Activated CD4-positive, alpha-beta T cell treated with anti-CD3 and anti-CD28 coated beads, Interleukin-2, amount 50 U/mL, for 1 hour (primary cell): ENCODE measurements at places on chromosomes 11 and 22.

GRCh38 chr11:102085864-102086551, 24.2 kb upstream of the YAP1 start:
- no peak for DNase-seq

- no peak for DNase-seq
Observed at GRCh38 chr22:38872831-38873248, 824 bp upstream of the CBX6 start.

DNA sequence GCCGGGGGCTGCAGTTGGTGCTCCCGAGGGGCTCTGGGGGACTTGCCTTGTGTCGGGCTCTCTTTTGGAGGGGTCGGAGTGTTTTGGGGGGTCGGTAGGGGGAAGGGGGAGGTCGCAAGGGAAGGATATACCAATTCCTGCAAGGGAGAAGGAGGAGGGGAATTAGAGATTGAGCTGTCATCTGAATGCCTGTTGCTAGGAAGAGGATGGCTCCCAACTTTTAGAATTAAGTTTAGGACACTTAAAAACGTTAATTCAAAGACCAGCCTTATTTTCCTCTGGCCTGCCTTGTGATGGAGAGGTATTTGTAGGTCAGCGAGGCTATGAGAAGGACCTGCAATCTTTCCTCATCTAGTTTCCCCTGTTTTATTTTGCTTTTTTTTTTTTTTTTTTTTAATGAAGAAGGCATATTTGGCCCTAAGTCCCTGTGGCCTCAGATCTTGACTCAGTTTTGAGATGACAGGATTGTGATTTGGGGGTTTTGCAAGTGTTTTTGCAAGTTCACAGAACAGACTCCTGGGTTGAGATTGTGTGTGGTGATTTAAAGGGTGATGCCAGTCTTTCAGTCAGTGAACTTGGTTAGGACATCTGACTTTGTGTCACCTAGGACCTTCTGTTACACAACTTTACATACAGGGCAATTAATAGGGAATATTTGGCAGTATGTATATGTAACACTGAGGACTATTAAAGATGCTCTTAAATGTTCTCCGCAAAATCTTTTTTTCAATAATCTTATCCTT, 672 bp downstream of the TMEM135 start:
- no peak for DNase-seq

GRCh38 chr11:85767246-85767945, 43.5 kb downstream of the SYTL2 start:
- DNase-seq, result no peak

DNA sequence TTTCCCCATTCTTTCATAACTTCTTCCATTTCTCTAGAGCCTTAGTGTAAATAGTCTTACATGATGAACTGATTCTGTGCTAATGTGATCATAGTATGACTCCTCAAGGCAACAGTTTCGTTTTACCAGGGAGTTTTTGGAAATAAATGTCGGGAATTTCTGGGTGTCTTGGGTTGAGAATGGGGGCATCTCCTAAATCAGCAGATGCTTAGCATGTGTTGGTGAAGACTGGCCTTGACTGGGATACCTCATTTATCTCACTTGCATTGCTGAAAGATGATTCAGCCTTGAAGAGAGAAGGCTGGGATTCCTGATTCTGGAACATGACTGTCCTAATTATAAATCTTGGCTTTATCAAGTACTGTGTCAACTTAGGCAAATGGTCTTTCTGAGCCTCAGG, 115.7 kb upstream of the C11orf87 start:
- DNase-seq, result no peak

GRCh38 chr11:111939836-111940604, 2.9 kb downstream of the DIXDC1 start:
- DNase-seq, result no peak

- no peak for DNase-seq
Observed at GRCh38 chr11:33737362-33737821, 1.2 kb upstream of the CD59 start.

GRCh38 chr11:134100171-134100570, 31.3 kb downstream of the JAM3 start:
- DNase-seq, result no peak

GRCh38 chr11:8067929-8068575, 13.0 kb upstream of the TUB start:
- DNase-seq, result no peak

GRCh38 chr11:69539416-69540117, 58.1 kb downstream of the LINC01488 start:
- DNase-seq, result no peak

DNA sequence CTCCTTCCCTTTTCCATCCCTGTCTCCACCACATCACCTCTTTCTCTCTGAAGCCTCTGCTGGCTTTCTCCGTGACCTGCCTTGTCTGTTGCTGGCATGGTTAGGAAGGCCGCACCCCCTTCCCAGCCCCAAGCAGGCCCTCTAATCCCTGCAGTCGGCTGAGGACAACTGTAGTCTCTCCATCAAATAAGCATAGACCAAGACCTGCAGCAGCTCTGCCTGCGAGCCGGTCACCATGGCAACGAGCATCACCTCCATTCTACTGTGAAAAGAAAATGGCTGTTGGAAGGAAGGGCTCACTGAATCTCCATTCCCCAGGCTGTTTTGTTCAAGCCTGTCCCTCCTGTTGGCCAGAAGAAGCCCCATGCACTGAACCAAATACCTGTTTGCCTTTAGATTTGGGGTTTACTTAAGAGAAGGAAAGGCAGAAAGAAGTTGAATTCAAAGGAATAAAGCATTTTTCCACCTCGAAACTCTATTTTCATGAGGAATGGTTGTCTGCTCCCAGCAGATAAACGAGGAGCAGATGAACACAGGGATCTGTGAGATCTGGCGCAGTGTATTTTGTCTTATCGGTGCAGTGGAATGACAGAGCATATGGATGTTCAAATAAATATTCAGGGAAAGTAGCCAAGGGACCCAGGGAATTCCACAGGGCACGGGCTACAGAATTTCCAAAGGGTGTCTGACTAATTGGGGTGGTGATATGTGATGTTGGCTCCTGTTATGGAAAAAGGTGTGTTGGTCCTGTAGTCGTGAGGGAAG, 113.1 kb upstream of the TTC12 start:
- no peak for DNase-seq

GRCh38 chr11:96303064-96303463, 39.9 kb downstream of the MAML2 start:
- no peak for DNase-seq

GRCh38 chr11:61019037-61019831, 47.8 kb downstream of the CD6 start:
- DNase-seq, result no peak

GRCh38 chr11:86176165-86176884, 68.2 kb upstream of the EED start:
- no peak for DNase-seq

DNA sequence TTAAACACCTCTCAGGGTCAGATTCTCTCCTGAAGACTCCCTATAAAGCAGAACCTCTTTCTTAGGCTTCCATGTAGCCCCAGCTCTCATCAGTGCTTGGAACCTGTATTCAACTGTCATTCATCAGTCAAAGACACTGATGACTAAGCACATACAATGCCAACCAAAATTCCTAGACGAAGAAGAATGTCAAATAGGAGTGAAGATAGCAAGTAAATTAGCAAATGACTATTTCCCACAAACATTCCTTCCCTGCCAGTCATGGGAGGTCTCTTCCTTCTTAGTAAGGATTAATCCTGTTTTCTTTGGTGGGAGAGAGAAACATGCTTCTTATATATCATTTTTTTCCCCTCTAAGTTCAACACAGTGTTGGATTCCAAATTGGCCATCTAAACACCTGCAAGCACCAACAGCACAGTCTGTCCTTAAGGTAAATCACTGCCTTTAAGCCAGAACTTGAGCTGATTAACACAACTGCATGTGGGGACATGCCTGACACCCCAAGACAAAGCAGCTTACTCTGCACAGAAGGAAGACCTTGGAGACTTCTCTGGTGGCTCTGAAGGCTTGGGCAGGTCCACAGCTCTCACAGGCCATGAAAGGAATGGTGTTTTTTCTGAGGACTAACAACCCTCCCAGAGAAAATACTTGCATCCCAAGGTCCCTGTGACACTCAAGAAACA, 47.5 kb upstream of the ME3 start:
- DNase-seq, result no peak

DNA sequence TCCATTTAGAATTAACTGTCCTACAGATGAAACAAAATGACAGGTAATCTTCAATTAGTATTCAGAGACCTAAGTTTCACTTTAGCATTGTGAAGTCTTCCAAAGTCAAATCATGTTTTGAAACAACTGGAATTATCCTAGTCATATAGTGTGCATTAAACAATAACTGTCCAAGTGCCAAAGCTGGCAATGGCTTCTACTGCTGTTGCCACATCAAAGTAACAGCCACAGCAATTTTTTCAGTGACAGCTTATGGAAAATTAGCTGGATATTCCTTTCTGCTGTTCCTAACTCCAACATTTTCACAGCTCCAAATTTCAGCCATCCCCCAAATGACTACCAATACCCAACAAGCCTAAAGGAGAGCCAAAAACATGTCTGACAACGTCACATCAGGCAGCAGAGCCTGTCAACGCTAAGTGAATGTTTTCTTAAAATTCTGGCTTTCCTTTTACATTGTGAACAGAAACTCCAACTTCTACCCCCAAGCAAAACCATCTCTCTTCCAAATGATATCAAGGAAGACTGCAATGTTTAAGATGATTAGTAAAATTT, 45.3 kb upstream of the CCDC34 start:
- DNase-seq, result no peak

- DNase-seq, result no peak
Observed at GRCh38 chr22:23075050-23075449, 4.7 kb downstream of the GNAZ start.

DNA sequence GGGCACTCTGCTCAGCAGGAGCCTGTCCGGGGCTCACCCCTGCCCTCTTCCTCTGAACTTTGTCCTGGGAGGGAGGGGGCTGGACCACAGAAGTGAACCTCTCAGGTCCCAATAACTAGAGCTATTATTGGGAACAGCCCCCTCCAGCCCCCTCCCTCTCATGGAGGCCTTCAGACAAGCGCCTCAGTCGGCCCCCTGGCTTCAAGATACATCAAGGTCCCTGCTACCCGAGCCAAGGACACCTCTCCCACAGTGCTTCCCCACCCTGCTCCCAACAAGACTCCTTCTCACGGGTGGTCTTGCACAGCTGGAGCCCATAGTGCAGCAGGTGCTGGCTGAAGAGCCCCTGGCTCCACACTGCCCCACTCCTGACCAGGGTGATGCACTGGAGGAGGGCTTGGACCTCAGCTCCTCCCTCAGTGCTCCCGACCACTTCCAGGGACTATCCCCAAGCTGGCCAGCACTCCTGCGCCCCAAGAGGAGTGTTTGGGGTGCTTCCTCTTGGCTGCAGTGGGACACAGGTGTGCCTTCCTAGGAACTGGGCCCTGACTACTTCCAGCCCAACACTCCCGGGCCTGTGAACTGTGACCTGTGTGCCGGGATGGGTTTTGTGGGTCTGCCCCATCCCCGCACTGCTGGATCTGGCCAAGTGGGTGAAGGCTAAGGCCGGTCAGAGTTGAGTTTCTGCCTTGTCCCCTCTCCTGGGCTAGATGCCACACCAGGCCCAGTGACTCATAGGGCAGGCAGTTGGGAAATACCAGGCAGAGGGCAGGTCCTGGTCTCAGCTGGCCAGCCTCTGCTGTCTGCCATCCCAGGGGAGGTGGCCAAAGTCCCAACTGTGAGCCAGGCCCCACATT, 2.2 kb downstream of the PNPLA2 start:
- DNase-seq, result no peak

DNA sequence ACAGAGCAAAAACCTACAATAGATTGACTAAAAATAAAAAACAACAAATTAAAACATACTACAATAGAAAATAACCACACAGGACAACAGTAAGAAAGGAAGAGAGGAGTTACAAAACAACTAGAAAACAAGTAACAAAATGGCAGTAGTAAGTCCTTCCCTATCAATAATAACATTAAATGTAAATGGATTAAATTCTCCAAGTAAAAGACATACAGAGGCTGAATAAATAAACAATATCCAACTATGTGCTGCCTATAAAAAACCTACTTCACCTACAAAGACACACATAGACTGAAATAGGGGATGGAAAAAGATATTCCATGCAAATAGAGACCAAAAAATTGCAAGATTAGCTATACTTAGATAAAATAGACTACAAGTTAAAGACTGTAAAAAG, 57.0 kb upstream of the RASSF10 start:
- DNase-seq, result no peak

GRCh38 chr11:33897761-33898375, 6.0 kb upstream of the LMO2 start:
- no peak for DNase-seq

DNA sequence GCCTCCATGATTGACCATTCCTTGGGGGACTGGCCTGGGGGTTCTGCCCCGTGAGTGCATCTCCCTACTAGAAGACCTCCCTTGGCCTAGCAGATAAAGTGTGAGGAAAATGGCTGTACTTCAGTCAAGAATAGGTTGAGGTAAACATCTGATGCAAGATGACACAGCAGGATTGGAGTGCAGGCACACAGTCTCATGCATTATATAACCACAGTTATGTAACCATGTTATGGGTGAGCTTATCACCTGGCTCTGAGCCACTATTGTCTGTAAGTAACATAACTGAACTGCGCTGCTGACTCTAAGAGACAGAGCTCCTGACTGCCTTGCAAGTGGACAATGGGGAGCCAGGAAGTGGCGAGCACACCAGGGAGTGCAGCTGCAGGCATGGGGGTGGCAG, 378.7 kb upstream of the ANO5 start:
- no peak for DNase-seq

DNA sequence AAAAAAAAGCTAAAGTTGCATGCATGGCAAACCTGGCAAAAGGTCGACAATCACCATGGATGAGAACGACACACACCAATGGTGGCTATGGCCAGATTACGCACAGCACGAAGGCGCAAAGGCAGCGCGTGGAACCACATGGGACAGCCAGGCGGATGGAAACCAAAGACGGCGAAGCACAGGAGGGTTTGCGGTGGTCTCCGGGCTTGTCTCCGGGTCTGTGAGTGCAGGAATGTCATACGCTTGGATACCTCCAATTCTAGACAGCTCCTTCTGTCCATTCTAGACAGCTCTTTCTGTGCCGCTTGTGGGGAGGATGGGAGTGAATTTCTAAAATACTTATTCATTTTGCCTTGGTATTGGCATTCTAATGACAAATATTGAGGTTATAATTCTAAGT, 685.4 kb downstream of the BRD1 start:
- DNase-seq, result no peak

GRCh38 chr22:31447337-31447736, 42.3 kb downstream of the EIF4ENIF1 start:
- no peak for DNase-seq

- DNase-seq, result no peak
Observed at GRCh38 chr11:5499671-5500070, 10.1 kb downstream of the UBQLN3 start.
